Nephron progenitor cell (in vitro differentiated cells): ENCODE measurements at places on chromosomes 4 and X.

- no peak for DNase-seq
These were observed 60.1 kb upstream of the XAGE1B start for GRCh38 chrX:52576946-52577345.

DNA sequence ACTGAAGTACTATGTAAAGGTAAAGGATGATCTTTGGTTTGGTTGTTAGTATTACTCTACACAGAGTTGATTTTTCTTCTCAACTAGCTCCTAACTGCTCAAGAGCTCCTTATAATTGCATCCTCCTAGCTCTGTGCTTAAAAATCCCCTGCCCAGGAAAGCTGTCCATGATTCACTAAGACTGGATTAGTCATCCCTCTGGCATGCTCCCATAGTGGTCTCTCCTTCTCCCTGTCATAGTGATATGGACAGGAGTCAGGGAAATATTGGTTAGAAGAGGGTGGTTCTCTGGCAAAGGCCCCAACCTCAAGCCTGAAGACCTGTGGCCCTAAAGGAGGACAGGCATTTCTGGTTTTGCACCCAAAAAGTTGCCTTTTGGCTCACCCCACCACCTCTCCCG lies 242.3 kb upstream of the KCNIP4 start:
- DNase-seq: no peak

DNA sequence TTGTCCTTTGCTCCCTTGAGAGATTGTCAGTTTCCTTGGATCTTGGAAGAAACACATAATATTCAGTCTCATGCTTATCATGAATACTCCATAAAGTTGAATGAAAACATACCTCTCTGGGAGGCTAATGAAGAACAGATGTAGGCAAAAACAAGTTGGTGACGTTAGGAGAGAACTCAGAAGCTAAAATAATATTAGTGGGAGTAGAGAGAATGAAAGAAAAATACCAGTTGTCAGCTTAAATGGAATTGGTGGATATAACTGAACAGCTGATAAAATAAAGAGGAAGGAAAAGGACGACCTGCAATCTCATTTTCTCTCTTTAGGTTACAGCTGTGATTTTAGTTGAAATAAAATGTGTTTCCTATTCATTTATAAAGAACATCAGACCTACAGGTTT lies 124.8 kb downstream of the SNCA start:
- no peak for DNase-seq

DNA sequence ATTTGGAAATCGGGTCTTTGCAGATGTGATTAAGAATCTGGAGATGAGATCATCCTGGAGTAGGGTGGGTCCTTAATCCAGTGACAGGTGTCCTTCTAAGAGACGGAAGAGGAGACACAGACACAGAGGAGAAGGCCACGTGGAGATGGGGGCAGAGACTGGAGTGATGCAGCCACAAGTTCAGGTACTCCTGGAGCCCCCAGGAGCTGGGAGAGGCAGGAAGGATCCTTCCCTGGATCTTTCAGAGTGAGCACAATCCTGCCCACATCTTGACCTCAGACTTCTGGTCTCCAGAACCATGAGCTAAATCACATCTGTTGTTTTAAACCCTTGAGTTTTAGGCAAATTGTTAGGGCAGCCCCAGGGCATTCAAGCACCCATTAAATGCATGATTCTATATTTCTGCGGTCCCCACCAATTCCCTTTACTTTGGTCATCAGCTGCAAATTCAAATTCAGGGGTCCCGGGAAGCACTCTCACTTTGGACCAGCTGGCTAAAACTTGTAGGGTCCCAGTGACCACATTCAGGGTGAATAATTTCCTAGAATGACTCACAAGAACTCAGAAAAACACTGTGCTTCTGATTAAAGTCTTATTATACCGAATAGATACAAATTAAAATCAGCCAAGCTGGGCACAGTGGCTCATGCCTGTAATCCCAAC lies 12.8 kb upstream of the AKAP17A start:
- DNase-seq: no peak

DNA sequence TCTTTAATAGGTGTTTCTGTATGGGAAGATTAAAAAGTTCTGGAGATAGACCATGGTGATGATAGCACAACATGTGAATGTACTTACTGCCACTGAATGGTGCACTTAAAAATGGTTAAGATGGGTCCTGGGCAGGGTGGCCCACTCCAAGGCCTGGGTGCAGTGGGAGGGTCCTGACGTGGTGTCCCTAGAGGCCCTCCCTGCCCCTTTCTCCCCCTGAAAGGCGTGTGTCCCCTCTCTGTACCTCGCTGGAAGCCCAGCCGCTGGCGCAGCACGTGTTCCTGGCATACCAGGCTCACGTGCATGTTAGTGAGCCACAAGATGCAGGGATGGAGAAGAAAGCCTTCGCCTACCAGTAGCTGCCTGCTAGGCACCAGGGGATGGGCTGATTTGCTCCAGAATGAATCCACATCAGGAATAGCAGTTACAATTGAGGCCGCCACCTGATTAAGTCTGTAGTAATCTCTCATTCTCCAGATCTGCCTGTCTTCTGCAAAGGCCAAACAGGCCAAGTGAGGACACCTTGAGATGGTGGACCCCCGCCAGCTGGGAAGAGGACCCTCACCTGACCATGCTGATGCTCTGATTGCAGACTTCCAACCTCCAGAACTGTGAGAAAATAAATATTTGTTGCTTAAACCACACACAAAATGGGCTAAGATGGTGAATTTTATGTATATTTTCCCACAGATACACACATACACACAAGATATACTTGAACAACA lies 67.5 kb downstream of the COQ2 start:
- DNase-seq: no peak

DNA sequence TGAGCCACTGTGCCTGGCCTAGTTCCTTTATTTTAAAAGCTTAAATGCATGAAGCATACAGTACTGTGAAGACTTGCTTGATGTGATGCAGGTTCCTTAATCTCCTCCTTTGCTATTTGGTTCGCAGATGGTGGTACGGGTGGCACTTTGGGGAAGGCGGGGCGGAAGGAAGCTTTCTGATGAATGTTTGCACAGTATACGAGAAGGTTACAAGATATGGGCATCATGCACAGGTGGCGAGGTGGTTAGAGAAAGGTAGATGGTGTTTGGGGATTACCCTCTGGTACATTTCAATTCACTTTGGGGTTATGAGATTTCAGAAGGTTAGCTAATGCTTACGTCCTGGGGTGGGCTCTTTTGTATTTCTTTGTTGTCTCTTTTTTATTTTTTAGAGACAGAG lies 17.2 kb downstream of the RHOH start:
- no peak for DNase-seq

DNA sequence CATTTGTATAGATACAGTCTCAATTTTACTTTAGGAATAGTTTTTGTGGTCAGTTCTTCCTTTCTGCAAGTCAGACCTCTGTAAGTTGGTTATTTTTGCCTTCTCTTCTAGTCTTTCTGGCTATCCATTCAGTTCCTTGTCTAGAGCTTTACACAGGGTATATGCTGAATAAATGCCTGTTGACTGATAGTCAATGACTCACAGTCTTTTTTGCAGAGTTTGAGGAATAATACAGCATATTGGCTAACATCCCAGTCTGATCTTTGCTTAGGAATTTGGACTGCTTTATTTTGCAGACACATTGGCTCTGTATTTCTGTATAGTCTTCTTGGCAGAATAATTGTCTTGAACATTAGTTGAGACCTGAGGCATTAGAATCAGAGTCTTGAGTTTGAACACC lies 132.4 kb downstream of the MAGEC1 start:
- DNase-seq: no peak
